ENCODE measurements at places on chromosomes 2 and 18. TPM values are rescaled to one million over a fixed set of nuclear protein-coding genes. Genes with fewer than 3 reads are reported as not detected.

The EFHD1 gene
- total RNA-seq: 0.23 TPM

- peaks cover 10% of the 10 kb centered on the region for H3K4me1 ChIP-seq
- no peak overlapping the region for H3K27ac ChIP-seq
- H3K27me3 ChIP-seq: no peaks in the 10 kb centered on the region
- H3K36me3 ChIP-seq: peaks cover 32% of the 10 kb centered on the region
These were observed 21.3 kb downstream of the NOL10 start for GRCh38 chr2:10668402-10669012.

GRCh38 chr18:75157851-75158250 is 51.1 kb downstream of the PTGR3 start:
- H3K4me3 ChIP-seq: no peak overlapping the region
- no peak overlapping the region for H3K27ac ChIP-seq
- no peak for DNase-seq
- H3K36me3 ChIP-seq: no peaks in the 10 kb centered on the region
- peaks cover 8% of the 10 kb centered on the region for H3K27me3 ChIP-seq

GRCh38 chr18:23662309-23663263 is at the start of gene ANKRD29:
Gene ANKRD29, minus strand, starts transcription at chr18:23662911. Its CDS starts 181 bp downstream, at chr18:23662730.
- peak; percentile 81 for DNase-seq
- H3K27ac ChIP-seq: peak within 1 kb of the TSS; percentile 1
- H3K27me3 ChIP-seq: peaks cover 75% of the 10 kb centered on the region
- peak within 1 kb of the TSS; percentile 76 for H3K4me3 ChIP-seq

The PJVK gene
- 1.8 TPM for total RNA-seq

Measured in activated CD8-positive, alpha-beta memory T cell treated with anti-CD3 and anti-CD28 coated beads, Interleukin-2, amount 10 ng/mL, durations not matched to agents 7 days and 5 days (primary cell).